Foreskin keratinocyte (primary cell): ENCODE measurements at places on chromosomes 2 and 18. TPM values are rescaled to one million over a fixed set of nuclear protein-coding genes. Genes with fewer than 3 reads are reported as not detected.

CASP8 gene
- total RNA-seq, result 21.9 and 22.4 TPM in 2 replicates

LRRC30 gene
- not detected in 2 replicates for total RNA-seq

FAP gene
- total RNA-seq, result 1.2 and 3.0 TPM in 2 replicates

FBLN7 gene
- total RNA-seq, result 0.04 and 0.07 TPM in 2 replicates

CREG2 gene
- 1.1 and 1.5 TPM in 2 replicates for total RNA-seq

AOX1 gene
- 7.6 and 16.8 TPM in 2 replicates for total RNA-seq

CTAGE1 gene
- not detected in 2 replicates for total RNA-seq

KCNG3 gene
- not detected in 2 replicates for total RNA-seq

MAPK4 gene
- total RNA-seq, result not detected in 2 replicates
